SW480 (cell line): ENCODE measurements at places on chromosomes 3 and 15.
A peak's percentile ranks its signal among the peaks of the same experiment; 100 is the strongest.

DNA sequence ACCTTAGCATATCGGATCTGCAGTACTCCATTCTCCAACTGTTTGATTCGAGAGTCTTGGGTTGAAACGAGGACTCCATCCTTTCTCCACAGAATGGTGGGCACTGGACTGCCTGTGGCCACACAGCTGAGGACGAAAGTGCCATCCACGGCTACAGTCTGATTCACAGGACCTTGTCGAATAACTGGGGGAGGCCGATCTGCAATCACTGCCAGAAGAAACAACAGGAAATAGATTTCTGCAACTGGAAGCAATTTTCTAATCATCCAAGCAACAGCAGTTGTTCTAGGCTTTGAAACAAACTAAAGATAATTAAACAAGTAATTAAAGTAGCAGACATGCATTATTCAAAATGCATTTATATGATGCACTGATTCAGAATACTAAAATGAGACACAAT is 1097.7 kb downstream of the ROBO1 start:
- no peak for DNase-seq

DNA sequence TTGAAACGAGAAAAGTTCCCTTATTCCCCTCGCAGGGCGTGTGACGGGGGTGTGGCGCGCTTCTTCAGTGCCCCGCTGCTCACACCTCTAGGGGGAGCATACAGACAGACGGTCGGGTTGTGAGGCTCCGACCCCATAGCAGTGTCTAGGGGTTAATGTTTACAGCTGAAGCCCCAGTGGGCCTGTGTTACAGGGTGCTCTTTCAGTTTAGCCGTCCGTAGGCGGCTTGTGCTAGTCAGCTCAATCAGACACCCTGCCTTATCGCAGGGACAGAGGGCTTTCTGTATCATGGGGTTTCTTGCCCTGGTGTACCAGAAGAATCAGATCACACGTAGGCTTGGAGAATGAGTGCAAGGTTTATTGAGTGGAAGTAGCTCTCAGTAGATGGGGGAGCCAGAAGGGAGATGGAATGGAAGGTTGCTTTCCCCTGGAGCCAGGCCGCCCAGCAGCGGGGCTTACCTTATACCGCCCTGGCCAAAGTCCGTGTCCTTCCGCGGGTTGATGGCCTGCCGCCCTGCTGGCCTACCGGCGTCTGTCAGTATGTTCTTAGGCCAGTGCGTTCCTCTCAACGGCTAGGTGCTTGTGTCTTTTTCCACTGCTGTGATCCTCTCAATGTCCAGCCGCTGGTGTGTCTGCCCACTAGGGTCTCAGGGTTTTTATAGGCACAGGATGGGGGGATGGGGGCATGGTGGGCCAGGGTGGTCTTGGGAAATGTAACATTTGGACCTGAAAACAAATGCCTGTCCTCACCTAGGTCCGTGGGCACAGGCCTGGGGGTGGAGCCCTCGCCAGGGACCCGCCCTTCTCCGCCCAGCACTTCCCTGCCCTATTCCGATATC is 32.2 kb upstream of the ACP3 start:
- DNase-seq = no peak

DNA sequence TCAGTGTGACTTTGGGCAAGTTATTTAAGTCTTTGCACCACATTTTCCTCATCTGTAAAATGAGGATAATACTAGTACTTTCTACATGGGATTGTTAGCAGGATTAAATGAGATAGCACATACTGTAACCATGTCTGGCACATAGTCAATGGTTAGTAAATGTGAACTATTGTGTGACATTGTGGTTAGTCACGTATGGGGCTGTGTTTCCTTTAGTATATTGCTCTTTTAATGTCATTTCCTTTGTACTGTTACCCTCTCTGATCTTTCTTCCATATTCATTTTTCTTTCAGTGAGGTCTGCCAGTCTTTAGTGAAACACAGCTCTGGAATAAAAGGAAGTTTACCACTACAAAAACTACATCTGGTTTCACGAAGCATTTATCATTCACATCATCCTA is 21.4 kb downstream of the OPA1 start:
- no peak for DNase-seq

GRCh38 chr15:74400915-74401757 is 32.6 kb downstream of the SEMA7A start:
- DNase-seq = no peak

DNA sequence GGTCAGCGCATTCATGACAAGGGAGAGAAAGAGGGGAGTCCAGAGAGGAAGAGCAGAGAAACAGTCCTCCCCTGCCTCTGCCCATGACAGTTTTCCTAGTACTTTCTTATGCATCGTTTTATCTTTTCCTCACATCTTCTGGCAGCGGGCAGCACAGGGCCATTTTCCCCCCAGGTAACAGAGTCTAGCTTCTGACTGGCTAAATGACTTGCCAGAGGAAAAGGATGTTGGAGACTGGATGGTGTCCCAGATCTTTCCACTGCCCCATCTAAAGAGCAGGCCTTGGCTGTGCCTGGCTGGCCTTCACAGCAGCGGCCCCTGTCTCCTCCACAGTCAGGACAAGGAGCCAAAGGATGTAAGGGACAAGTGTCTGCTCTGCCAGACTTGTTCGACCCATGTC is 59.3 kb downstream of the CTDSPL start:
- no peak for DNase-seq

GRCh38 chr3:47163169-47164006 is 525 bp downstream of the SETD2 start:
- peak; percentile 49 for DNase-seq

- no peak for DNase-seq
These were observed 928.8 kb upstream of the ALCAM start for GRCh38 chr3:104437891-104438290.

- DNase-seq = no peak
These were observed 159.5 kb downstream of the CHSY1 start for GRCh38 chr15:101092156-101092866.

- DNase-seq = no peak
These were observed 46.8 kb downstream of the CMTM6 start for GRCh38 chr3:32455609-32456428.

DNA sequence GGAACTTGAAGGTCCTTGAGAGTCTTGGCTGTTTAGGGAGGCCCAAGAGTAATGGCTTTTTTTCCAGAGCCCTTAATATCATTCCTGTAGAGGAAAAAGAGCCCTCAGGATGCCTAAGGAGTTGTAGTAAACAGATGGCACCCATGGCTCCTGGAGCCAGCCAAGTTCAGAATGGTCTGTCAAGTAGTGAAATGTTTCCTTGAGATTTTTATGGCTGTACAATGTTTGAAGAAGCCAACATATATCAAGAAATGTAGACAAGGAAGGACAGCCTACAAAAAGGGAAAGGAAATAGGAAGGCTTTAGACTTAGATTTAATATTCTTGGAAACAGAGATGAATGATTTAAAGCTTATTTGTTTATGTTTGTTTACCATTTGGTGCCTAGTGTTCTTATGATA is 334.8 kb downstream of the SATB1 start:
- no peak for DNase-seq

GRCh38 chr3:157081626-157082210 is 78.2 kb downstream of the CCNL1 start:
- DNase-seq = peak; percentile 99

DNA sequence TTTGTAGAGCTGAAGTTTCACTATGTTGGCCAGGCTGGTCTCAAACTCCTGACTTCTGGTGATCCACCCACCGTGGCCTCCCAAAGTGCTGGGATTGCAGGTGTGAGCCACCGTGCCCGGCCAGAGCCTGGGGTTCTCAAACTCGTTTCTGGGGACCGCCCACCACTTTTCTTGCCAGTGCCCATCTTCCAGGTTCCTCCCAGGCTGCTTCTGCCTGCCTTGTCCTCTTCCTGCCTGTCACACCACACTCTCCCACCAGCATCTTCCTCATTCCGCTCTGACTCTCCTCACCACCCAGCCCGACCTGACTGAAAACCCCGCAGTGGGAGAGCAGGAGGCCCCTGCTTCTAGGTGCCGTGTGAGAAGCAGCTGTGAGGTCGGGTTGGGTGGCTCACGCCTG is 3.1 kb upstream of the DYNLT2B start:
- DNase-seq = no peak

DNA sequence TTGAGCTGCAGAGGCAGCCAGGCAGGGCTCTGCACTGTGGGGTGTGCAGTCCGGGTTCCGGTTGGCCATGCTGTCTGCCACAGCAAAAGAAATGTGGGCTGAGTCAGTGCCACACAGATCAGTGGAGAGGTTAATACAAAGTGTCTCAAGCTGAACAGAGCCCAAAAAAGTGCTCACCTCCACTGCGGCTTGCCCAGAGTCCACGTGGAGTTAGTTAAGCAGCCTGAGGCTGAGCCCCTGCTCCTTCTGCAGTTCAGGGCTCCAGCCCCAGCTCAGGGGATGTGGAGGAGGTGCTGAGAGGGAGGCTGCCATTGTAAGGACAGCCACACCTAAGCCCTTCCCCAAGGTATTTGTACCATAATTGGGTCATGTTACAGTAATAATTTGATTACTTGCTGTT is 85.3 kb downstream of the LRRK1 start:
- no peak for DNase-seq

- no peak for DNase-seq
These were observed 55.6 kb downstream of the TMEM45A start for GRCh38 chr3:100548053-100548452.

DNA sequence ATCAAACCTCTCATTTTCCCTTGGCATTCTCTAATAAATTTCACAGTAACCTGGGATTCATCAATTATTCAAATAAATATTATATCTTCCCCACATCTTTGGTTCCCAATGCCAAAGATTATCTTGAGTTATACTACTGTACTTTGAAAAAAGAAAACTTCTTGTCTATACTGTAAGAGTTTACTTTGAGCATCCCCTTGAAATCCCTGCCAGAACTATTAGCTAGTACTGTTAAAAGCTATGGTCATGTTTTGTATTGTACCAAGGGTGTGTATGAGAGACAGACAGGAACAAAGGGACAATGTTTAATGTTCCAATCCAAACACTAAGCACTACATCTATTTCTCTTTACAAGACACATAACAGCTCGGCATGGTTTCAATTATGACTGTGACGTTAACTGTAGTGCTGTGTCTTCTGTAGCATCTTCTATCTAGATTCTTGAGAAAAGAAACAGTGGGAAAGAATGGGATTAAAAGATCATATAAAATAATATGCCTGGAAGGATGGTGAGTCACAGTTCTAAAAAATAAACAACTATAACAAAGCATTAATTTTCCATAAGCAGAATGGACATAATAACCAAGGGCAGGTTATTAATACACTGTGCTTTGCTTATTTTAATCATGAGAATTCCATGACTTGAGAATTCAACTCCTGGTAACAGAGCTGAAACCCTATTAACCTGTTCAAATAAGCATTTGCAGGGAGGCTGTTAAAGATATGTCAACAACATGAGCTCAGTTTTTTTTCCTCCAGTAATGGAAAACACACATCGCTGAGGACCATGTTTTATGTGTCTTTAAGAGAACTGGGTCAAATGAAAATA is 71.1 kb downstream of the ALDH1A2 start:
- DNase-seq = no peak

GRCh38 chr3:112089956-112090886 is 4.0 kb downstream of the C3orf52 start:
- DNase-seq = peak; percentile 6

DNA sequence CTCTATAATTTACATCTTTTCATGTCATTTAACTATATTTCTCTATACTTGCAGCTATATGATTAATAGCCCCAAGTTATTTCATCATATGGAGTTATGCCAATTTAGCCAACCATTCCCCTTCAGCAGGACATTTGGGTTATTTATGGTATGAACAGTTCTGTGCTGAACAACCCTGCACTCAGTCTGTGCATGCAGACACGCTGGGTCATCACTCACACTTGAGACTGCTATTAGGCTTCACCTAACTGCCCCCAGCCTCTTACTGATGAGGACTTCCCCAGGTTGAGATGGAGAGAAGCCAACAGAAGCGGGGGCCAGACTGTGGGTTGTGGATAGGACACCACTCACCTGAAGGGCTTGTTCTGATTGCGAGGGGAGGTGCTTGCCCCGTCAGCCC is 7.3 kb downstream of the TADA3 start:
- DNase-seq = no peak

DNA sequence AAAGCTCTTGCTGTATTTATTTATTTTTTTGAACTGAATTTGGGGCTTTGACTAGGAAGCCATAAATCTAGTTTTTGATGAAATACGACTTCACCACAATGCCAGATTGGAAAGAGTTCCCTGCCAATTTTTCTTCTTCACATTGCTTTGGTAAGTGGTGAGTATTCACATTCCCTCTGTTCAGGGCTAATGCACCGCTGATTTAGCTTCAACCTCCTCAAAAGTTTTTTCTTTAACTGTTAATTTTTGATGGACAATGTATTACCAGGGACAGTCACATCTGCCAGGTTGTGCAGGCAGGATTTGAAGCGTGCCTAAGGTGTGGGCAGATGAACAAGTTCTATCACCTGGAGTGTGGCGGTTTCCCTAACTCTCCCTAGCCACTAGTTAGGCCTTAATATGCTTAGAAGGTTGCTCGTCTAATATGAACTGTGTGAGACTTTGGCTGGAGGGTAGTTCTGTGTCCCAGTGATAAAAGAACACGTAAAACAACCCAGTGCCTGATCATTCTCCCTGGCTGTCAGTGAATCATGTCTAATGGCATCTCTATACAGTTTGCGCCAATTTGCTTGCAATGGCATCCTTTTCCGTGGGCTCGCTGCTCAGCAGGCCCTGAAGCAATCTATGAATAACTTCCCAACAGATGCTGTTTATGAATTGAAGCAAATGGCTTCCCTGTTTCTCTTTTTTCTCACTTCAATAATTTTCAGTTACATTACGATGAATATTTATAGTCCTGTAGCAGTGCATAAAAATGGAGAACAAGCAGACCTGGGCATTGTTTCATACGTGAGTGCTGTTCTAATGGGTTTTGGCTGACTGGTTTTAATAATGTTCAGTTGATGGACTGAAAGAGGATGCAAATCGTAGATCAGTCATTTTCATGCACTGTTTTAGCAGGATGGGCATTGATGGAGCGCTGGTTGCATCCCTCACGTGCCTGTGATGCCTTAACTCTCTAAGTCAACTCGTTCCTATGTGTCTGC is 243.2 kb upstream of the SUCLG2 start:
- DNase-seq = no peak

DNA sequence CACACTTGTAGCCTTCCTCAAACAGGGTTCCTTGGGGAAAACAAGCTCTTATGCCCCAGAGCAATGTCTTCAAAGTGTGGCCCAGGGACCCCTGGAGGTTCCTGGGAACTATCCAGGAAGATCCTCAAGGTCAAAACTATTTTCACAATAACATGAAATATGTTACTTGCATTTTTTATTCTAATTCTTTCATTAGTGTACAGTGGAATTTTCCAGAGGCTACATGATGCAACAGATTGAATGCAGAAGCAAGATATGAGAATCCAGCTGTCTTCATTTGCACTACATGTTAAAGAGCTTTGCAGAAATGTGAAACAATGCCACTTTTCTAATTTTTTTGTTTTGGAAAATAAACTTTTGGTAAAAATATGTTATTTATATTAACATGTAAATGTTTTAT is 190.9 kb downstream of the SLC9A9 start:
- no peak for DNase-seq

- DNase-seq = no peak
These were observed 20.1 kb upstream of the TGFBR2 start for GRCh38 chr3:30586096-30586805.
